ENCODE measurements at places on chromosomes 13 and 19.

GRCh38 chr13:111177081-111177711 lies 62.1 kb downstream of the ARHGEF7 start:
- DNase-seq, result no peak

GRCh38 chr19:11256189-11256588 lies 6.1 kb downstream of the DOCK6 start:
- no peak for DNase-seq

DNA sequence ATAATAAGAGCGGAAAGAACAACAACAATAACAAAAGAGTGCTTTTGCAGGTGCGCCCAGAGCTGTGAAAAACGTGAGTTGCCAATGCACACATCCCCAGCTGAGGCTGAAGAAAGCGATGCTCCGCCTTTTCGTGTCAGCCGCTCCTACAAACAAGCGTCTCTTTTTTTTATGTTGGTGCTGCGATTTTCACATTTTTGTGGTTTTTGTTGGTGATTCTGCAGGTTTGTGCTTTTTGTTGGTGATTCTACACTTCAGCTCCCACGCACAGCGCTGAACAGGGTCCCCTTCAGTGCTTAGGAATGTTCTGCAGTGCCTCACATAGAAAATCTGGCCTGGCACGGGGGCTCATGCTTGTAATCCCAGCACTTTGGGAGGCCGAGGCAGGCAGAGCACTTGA lies 7.3 kb upstream of the SBK3 start:
- no peak for DNase-seq

DNA sequence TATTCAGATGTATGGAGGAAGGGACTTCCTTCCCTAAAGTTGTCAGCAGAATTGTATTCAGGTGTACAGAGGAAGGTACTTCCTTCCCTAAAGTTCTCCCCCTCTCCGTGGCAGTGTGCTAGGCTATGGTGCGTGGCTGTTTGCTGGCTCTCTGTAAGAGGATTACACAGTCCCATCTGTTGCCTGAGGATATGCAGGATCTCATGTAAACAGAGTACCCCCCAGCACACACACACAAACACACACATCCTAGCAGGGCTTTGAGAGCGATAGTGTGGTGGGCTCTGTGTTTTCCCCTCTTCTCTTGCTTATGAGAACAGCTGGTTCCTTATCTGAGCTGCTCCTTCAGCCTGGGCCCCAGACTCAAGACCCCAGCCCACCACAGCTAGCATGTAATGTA lies 10.3 kb downstream of the NEK5 start:
- DNase-seq, result no peak

GRCh38 chr19:45119582-45119981 lies 26.6 kb downstream of the PPP1R37 start:
- no peak for DNase-seq

- no peak for DNase-seq
Observed at GRCh38 chr13:91804724-91805123, 406.3 kb downstream of the GPC5 start.

GRCh38 chr13:64206430-64207225 lies 2791.0 kb upstream of the PCDH20 start:
- DNase-seq, result no peak

GRCh38 chr19:31664997-31665396 lies 315.8 kb upstream of the TSHZ3 start:
- DNase-seq, result no peak

DNA sequence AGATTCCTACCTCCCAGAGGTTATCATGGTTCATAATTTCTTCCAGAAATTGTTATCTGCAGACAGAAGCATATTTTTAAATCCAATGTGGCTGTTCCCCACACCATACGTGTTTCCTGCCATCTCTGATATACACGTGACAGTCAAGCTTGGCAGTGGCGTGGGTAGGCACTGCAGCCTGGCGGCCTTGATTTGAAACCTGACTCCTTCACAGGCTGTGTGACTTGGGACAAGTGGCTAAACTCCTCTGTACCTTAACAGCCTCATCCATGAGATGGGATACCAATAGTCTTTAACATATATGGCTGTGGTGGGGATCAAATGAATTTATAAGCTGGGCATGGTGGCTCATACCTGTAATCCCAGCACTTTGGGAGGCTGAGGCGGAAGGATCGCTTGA lies 33.2 kb downstream of the DPF1 start:
- DNase-seq, result no peak

- no peak for DNase-seq
Observed at GRCh38 chr19:40217934-40218890, at the start of gene TTC9B. TSS of gene TTC9B (minus strand) at chr19:40218384. CDS start at chr19:40218381, 3 bp downstream.

DNA sequence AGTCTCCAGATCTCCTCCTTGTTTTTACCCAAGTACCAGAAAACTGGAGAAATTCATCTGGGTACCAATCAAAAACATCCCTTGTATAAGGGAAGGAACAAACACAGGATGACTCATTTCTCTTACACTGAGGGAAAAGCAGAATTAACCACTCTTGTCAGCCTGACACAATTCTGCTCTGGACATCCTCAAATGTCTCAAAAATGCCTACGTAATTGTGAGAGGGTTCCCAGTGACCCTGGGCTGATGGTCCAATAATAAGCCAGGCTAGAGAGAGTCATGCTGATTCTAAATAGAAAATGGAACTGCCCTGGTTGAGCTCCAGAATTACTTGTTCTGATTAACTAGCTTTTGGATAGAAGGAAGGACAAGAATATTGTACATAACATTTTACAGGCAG lies 14.5 kb downstream of the ZNF708 start:
- peak; percentile 9 for DNase-seq

- peak; percentile 20 for DNase-seq
Observed at GRCh38 chr19:19552798-19553197, 14.7 kb downstream of the CILP2 start.

DNA sequence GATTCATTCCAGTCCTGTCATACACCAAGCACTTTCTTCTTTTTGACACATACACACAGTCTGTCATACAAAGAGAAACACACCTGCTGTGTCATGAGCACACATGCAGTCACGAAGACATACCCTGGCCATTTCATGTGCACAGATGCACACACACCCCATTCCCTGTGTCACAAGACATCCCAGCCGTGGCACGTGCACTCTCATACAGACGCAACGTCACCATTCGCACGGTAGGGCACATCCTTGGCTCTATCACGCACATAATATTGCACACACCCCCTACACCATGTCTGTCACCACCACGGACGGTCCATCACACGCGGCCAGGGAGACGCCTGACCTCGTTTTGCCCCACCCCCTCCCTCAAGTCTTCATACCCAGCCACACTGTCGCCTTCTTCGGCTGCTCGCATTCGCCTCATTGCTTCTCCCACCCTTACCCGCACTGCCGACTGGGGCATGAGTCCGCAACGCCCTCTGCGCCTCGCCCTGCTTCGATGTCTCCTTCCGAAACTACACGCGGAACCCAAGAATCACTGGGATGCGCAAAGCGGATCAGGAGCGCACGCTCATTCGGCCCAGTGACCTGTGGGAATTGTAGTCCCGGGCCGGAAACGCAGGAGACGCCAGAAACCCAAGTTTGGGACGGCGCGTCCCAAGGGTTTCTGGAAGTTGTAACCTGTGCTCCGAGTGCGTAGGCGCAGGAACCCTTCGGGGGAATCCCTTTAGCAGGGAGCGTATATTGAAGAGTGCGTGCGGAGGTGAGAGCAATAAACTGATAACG lies 6.8 kb upstream of the ZNF283 start:
- DNase-seq, result no peak

GRCh38 chr13:25218019-25218418 lies 45.9 kb upstream of the AMER2 start:
- no peak for DNase-seq

- DNase-seq, result no peak
Observed at GRCh38 chr19:17953316-17953801, 13.5 kb upstream of the KCNN1 start.

- DNase-seq, result peak; percentile 49
Observed at GRCh38 chr13:31538067-31539042, 201.0 kb upstream of the RXFP2 start.

DNA sequence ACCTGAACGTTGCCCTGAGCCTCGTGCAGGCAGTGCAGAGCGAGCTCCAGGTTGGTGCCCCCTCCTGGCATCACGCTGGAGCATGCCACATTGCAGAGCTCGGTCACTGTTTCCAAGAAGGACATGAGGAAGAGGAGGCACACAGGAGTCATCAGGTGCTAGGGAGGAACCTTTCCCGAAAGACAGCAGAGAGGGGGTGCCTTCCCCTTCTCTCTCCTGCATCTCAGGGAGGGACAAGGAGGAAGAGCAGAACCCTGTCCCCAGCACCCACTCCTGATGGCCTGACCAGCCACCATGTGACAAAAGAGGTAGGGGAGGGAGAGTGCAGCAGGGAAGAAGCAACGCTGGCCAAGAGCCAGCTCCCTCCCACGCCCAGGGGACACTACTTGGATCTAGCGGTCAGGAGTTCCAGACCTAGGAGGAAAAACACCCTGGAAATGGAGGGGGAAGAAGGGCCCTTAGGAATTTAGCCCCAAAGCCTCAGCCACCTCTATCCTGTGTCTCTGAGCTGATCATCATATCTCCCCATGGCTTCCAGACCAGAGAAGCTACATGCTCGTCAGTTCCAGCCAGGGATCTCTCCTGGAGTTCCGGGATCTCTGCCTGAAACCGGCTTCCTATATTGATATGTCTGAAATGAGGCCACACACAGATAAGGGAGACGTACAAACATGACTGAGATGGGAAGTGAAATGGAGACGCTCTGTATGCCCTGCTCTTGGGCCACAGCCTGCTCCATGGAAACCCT lies 17.0 kb upstream of the NAPA start:
- DNase-seq, result no peak

DNA sequence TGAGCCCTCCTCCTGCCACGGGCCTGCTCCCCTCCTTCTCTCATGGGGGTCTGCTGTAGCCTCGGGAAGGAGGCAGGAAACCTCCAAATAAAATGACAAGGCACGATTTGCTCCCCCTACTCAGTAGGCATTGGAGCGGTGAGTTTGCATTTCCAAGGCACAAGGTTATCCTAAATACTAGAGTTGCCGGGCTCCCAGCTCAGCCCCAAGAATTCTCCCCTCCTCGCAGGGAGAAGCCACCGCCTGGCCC lies 1.5 kb downstream of the CEBPA start:
- DNase-seq, result no peak

DNA sequence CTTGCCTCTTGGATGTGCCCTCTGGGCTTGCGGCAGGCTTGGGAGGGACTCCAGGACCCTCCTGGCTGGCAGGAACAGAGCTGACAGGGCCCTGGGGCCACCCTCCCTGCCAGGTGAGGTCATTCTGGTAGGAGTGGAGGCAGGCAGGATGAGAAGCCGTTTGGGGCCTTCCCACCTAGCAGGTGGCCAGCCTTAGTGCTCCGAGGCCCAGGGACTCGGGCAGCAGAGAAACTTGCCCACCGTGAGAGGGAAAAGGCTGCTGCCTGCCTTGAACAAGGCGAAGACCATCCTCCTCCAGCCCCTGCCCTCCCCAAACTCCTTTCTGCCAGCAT lies 8.5 kb downstream of the RFX1 start:
- DNase-seq, result no peak

DNA sequence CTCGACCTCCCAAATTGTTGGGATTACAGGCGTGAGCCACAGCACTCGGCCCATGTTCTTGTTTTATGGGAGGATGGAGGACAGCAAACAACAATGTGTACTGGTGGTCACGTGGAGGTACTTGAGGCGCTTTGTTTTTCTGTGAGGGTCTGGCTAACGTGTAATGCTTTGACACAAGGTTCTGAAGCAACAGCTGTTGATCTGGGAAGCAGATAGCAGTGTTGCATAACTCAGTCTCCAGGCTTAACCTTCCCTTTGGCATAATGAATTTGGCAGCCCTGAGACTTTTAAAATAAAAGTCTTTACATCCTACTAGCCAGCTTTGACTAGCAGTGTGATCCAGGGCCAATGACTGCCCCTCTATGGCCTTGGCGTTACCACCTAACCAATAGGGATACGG lies 6.9 kb upstream of the ZNF580 start:
- no peak for DNase-seq

DNA sequence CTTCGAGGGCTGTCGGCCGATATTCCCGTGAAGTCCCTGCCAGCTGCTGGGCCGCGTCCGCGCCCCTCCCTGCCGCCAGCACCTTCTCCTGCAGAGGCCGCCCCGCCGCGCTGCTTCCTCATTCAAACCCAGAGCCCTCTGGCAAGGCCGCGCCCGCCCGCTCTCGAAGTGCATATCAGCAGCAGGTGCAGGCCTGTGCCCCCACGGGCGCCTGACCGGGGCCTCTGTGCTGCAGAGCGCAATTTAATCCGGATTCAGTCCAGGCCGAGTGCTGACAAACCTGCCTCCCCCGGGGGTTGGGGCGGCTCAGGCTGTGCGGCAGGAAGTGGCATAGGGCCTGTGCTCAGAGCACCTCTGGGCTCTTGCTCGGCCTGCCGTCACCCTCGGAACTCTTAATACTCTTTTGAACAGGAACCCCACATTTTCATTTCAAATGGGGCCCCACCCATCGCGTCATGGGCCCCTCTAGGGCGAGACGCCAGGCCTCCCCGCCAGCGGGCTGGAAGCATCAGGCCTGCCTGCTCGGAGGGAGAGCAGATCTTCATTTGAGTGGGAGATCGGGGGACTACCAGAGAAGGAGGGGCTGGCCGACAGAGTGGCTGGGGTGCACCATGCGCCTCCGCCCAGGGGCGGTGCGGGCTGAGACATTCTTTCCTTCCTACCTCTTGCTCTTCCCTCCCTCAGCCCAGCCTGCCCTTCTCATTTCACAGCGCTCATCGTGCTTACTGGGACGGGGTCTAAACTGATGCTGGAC lies 125.7 kb downstream of the TNFRSF19 start:
- peak; percentile 2 for DNase-seq

GRCh38 chr19:38649305-38650171 lies 2.1 kb downstream of the ACTN4 start:
- DNase-seq, result no peak

DNA sequence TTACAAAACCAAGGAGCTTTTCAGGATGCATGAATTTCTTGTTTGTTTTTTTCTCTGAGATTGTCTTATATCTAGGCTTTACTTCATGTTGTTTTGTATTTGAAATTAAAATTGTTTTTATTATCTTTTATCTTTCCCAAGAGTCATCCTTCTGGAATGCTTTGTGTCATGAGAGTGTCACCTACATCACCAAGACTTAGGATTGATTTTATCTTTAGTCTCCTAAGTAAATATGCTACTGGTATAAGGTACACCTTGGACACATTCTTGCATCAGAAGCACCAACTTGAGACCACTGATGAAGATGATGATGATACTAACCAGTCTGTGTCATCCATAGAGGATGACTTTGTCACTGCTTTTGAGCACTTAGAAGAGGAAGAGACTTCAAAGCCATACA lies 26.4 kb downstream of the AKAP11 start:
- no peak for DNase-seq
